ENCODE measurements at places on chromosomes 11 and 22.

DNA sequence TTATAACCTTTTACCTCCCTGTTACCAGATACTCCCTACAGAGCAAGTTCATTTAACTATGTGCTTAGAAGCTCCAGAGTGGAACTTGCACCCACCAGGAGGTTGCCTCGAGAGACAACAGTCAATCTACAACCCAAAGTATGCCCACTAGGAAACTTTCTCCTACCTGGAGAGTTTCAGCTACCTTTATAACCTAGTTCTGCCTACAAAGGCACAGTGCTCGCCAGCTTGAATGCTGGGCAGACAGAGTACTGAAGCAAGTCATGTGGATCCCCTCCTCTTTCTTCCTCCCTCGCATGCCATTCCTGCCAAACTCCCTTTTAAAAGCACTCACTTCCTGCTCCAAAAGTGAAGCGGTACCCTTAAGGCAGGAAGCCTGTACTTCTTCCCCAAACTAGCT is 258.9 kb downstream of the SWAP70 start:
- DNase-seq = no peak

DNA sequence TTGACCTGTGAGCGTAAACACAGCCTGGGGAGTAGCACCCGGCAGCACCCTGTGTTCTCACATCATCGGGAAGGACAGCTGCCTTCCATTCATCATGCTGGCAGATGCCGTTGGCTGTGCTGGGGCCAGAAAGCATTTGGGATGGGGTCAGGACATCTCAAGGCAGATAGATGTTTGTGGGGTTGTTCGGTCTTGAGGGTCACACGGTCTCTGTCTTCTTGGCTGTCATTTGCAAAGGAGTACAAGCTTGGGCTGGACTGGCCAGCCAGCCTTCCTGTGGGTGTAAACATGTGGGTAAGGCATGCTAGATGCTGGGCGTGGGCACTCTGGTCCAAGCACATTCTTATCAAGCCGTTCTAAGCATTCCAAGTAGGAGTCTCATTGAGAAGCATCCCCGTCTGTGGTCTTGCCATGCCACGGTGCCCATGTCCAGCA is 81.4 kb downstream of the TBC1D22A start:
- DNase-seq = no peak

- no peak for DNase-seq
Observed at GRCh38 chr11:47377571-47378009, 757 bp downstream of the SPI1 start.

GRCh38 chr11:47688991-47689390 is 26.2 kb downstream of the AGBL2 start:
- no peak for DNase-seq
